SW480 (cell line): ENCODE measurements at places on chromosomes 7 and 10.
A peak's percentile ranks its signal among the peaks of the same experiment; 100 is the strongest.

GRCh38 chr10:118870467-118871243, 115.9 kb upstream of the CACUL1 start:
- peak; percentile 72 for DNase-seq

GRCh38 chr7:155811895-155812761, at the start of gene SHH:
SHH (minus strand) TSS chr7:155812463; CDS start chr7:155812122, 341 bp downstream.
- DNase-seq = peak; percentile 54

DNA sequence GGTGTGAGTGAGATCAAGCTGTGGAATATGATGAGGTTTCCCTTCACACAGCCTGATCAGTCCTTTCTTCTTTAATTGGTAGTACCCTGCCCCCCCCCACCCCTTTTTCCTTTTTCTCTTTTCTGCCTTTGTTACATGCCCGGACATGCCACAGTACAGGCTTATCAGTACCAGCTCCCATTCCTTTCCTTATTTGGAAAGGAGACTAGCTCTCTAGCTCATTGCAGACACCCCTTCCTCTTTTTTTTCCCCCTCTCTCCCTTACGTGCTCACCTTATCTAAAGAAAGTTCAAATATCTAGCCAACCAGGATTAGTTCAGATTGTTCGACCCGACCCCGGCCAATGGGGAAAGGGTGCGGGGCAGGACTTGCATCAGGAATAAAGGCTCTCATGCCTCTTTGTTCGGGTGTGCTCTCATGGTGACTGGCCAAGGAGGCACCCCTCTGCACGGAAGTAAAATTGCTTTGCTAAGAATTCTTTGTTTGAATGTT, 230.4 kb downstream of the ACTR3B start:
- no peak for DNase-seq

DNA sequence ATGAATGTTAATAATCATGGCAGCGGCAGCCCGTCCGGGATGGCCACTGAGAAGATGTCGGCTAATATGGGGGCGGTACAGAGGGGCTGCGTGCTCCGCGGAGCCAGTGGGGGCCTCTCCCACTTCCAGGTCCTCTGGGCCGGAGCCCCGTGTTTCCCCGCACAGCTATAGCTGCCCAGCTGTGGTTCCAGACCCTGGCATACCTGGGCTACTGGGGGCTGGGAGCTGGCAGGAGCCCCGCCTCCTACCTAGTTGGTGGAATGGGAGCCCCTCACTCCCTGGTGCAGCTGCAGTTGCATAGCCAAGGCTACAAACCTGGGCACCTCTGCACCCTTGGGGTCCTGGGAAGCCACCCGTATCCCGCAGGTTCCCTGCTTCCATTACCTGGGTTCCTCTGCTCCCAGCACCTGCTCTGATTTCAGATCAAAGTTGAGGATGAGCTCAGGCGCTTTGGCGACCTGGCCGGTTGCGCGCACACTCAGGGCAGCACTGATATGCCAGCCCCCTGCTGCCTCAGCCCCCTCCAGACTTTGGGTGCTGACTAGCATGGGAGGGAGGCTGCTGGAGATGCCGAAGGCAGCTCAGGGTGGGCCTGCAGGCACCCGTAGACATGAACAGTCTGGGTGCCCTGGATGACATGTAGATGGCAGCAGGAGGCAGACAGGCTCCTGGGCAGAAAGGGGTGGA, 236.5 kb upstream of the SEMA3D start:
- DNase-seq = no peak

- no peak for DNase-seq
Observed at GRCh38 chr10:57420881-57421280, 846.8 kb downstream of the IPMK start.

- DNase-seq = no peak
Observed at GRCh38 chr7:154857240-154857639, 145.7 kb downstream of the PAXIP1 start.

DNA sequence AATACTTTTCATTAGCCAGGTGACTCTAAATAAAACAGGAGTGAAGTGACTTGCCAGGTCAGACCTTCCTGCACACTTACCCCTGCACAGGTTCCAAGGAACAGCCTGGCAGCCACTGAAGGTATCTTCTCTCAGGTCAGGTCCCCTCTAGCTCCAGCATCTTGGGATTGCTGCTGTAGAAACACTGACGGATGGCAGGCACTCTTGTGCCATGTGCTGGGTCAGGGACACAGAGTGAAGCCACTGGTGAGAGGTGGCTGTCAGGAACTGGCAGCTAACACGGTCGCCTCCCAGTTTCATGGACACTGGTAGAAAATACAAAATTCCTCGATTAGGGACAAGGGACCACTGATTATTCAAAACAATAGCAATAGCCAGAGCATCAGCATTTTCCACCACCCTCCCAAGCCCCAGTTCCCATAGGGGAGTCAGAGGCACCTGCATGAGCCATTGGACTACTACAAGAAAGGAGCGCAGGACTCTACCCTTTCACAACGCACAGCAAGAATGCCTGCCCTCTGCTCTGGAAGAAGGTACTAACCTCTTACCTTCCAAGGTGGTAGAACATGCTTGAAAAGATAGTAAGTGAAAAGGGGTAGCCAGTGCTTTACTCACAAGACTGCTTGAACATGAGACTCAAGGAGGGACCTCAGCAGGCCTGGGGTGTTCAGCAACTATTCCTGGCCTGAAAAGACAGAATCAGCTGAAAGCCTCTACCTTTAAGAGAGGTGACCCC, 5.1 kb upstream of the MYO1G start:
- no peak for DNase-seq

DNA sequence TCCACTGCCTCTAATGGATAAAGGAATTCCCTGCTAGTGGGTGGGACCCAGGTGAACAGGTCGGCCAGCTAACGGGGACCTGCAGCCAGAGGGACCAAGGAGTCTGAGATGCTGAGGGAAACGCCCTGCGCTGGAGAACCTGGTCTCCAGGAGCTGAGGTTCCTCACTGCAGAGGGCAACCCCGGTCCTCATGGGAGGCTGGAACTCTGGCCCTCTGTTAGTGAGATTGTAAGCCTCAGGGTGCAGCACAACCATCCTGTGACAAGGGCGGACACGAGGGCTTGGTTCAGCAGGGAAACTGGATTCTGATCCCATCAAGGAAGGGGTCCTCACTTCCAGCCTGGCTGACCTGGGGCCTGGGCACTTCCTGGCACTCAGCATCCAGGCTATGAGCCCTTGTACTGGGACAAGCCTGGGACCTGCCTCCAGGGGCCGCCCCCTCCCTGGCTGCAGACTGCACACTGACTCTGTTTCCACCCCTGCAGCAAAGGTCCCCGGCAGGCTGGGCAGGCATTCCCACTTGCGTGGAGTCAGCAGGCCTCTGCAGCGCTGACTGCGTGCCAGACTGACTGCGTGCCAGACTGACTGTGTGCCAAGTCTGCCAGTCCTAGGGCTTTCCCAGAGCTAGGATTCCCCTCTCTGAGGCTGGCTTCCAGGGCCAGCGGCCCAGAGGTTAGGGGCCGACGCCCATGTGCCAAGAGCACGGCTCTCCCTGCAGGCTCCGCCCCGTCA, 143.2 kb downstream of the MAPK8 start:
- no peak for DNase-seq

DNA sequence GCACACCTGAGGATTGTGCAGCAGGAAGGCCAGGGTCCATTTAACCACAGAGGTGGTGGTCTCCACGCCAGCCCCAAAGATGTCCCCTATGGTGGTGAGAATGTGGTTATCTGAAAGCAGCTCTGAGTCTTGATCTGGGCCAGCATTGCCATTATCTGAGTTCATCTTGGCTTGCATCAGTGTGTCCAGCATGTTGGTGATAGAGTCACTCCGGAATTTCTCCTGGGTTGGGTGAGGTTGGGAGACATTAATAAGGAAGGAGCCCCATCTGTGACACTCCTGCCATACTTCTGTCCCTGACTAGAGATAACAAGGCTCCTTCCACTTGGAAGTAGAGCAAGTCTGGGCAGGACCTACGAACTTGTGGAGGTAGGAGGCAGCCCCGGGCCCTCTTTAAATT, 4.2 kb downstream of the CYP17A1 start:
- no peak for DNase-seq

DNA sequence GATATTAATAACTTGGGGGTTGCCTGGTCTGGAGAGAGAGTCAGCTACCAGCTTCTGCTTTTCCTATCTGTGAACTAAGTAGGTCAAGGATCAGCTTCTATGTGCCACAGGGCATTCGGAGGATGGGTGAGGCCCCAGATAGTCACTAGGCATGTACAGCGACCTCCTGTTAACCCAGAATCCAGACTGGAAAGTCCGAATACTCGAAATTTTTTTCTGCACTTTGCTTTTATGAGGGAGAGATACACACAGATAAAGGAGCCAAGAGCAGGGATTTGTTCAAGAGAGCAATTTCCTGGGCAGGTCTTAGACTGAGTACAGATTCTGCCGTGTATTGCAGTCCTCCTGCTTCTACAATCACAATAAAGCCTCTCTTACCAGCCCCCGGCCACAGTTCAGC, 54.2 kb downstream of the EMX2 start:
- no peak for DNase-seq

- DNase-seq = peak; percentile 66
Observed at GRCh38 chr10:110142965-110143364, 64.4 kb upstream of the MXI1 start.

DNA sequence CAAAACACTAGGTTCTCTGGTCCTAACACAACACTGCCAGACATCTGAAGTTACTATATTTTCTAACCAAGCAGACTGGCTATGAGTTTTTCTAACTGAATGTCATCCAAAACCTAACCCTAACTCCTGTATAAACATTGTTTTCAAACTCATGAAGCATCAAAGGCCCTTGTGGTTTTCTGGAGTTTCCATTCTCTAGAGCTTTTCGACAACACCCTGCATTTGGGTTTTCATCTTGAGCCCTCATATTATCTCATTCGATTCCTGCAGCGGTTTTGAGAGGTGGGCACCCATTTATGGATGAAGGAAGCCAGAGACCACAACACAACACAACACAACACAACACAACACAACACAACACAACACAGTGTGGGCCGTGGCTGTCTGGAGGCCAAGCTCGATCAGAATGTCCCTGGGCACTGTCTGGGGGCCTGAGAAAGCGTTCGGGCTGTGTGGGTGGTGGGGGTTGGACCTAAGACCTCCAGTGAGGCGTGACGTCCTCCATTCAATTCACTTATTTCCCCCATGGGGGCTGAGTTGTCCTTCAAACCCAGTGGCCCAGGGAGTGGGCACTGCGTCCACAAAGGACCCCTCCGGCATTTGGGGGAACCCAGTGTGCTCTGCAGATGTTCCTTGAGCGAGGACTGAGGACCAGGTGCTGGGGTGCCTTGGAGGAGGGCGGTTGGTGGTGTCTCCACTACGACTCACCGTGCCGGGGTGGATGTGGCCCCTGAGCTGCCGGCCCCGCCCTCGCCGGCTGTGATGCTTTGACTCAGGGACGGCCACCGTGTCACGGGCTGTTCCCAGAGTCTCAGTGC, 490.4 kb downstream of the DNAJB6 start:
- no peak for DNase-seq

- DNase-seq = no peak
Observed at GRCh38 chr7:99078416-99078815, 65.5 kb downstream of the SMURF1 start.

GRCh38 chr7:43569424-43569823, 13.5 kb upstream of the STK17A start:
- DNase-seq = peak; percentile 58

DNA sequence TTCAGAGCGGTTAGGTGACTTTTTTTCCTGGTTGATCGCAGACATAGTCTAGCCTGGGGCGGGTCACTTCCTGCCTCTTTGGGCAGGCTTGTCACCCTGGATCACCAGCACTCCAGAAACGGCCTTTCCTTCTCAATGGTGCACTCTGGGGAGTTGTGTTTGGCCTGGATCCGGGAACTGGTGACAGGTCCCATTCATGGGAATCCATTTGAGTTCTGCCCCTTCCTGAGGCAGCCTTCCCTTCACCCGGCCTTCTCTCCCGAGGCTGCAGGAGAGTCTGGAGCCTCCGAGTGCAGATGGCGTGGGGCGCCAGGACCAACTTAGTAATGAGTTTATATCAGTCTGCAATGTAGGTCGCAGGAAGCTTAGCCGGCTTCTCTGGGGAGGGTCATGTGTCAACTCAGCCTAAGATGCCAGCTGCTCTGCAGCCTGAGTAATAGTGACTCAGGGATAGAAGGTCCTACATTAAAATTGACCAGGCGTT, 54.2 kb downstream of the TACR2 start:
- DNase-seq = no peak

DNA sequence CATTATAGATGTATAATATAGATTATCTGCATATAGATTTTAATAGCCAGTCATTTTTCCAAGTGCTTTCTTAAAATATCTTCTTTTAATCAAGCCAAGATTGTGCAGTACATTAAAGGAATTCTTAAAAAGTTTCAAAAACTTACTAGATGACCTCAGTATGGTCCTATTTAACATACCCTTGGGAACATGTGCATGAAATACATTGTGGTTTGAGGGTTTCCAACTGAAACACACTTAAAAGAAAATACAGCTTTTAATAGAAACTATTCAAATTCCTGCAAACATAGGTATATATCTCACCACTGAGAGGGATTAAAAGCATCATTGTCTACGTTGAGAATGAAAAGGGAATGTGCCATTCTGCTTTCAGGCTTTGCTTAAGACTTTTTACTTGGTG, 364.9 kb downstream of the SUGCT start:
- DNase-seq = no peak

DNA sequence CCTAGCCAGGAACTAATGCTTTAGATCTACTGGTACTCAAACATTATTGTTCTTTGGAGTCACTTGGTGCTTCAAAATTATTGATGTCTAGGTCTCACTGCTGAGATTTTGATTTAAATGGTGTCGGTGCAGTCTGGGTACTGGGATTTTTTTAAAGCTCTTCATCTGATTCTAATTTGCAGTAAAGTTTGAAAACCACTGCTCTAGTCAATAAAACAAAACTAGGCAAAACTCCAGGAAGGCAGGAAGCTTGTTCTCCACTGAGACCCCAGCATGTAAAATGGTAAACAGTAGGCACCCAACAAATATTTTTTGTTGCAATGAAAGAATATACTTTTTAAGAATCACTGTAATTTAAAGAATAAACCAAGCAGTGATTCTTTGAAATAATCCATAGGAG, 49.7 kb downstream of the ADD3 start:
- DNase-seq = no peak

GRCh38 chr7:90210981-90211380, 559 bp upstream of the STEAP2 start:
- DNase-seq = peak; percentile 79

DNA sequence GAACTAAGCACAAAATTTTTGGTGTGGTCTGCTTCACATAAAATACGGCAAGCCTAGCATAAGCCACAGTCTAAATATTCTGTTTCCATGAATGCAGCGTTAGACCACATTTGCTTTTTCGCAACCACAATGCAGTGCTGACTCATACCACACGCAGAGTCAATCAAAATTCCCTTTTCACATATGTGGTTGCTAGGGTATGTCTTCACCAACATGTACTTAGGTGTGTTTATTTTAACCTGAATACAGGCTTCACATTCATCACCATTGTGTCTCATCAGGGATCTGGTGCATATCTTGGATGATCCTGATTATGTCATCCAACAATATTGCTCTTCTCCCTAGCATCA, 90.8 kb downstream of the CHN2 start:
- peak; percentile 99 for DNase-seq
